Right cardiac atrium (tissue), 5 donors: ENCODE measurements at places on chromosomes 7 and 10.

DNA sequence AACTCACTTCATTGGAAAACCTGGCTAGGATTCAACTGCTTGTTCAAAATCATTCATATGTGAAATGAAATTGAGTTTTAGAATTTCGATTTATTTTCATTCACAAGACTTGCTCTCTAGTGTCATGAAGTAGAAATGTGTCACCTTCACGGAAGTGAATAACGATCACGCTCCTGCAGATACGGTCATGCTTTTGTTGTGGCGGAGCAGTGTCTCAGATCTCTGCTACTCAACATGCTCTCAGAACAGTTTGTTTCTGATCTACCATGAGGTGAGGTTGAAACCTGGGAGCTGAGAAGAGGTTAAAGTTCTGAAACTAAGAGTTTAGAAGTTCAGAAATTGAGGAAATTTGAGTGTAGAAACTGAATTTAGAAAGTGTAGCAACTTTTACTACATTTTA is 13.8 kb upstream of the PITRM1 start:
- DNase-seq = no peak

DNA sequence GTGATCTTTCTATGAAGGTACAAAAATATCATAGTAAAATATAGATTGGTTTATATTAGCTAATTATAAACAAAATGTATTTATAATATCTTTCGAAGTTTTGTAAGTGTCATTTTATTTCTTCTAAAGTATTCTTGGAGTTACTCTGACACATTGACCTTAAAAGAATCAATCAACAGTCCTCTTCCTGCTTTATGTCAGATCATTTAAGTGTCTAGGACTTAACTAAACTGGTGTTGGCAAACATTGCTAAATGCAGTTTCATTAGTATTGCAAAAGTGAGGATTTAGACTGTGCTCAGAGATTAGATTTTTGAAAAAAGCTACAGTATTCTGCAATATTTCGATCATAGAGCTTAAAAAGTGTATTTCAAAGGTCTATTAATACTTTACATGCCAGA is 10.3 kb downstream of the GLCCI1 start:
- no peak for DNase-seq

- no peak for DNase-seq
Measured at GRCh38 chr7:106329408-106329807, 44.6 kb upstream of the NAMPT start.

DNA sequence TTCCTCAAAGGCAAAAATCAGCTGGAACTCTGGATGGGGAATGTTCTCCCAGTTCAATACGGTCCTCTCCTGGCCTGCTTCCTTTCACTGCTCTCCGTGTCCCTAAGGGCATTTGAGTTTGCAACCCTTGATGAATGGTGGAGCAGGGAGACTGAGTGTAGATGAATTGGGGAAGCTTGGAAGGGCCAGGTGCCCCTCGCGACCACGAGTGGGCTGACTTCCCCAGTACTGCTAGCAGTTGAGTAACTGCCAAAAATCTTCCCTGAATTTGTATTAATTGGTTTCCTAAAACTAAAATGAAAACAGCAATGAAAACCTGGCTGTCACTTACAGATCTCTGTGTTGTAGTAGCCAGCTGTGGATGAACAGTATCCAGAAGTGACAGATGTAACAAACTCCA is 13.6 kb downstream of the IRF5 start:
- no peak for DNase-seq

DNA sequence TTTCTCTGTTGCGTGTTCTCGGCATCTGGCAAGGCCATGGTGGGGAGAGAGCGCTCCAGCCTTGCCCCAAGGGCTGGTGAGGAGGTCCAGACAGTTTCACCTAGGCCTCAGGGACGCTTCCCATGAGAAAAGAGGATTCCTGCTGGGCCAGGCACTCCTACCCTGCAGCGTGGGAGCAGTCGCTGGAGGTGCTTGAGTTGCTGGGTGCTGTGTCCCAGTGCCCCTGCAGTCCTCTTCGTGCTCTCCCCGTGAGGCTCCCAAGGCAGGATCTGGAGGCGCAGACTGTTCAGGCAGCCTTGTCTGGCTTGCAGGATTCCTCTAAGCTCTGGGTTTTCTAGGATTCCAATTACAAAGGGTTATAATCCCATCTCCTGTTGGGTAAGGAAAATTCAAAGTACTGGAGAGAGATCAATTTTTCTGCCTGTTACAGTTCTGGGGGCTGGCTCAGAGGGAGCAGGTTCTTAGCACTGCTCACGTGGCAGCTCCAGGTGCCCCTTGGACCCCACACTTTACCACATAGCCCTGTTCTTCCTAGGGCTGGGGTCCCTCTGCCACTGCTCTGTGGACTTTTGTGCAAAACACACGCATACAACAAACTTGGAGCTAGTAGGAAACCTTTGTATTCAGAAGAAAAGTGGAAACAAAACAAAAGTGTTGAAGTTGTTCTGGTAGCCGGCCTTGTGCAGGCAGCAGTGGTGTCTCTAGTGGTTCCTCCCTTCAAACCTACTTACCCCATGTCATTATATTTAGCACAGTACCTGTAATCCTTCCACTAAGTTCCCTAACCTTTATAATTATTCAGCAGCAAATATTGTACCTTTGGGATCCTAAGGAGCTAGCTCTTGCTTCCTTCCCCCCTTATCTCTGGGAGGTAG is 60.5 kb downstream of the CCNY start:
- no peak for DNase-seq

DNA sequence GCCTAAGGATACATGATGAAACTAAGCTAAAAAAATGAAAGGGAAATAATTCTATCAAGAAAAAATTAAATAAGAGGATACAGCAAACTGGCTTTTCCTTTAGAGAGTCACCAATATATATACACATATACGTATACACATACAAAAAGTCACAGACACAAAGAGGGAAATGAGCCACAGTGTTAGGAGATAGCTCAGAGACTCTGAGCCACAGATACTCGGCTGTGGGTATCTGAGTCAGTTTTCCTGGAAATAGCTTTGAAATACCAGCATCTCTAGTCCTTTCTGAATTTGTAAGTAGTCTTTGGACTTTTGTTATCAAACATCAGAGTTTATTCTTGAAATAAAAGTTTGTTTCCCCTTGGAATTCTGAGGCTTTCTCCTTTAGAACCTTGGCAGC is 111.8 kb downstream of the TBXAS1 start:
- no peak for DNase-seq

- DNase-seq = no peak
Measured at GRCh38 chr10:95663496-95663895, 7.0 kb upstream of the ALDH18A1 start.
